Head of caudate nucleus (tissue), 42 donors: ENCODE measurements at places on chromosomes 7 and 10.

GRCh38 chr10:1205450-1206030, 149.4 kb downstream of the WDR37 start:
- no peak for DNase-seq

GRCh38 chr7:112987171-112987570, 99.5 kb downstream of the GPR85 start:
- DNase-seq = no peak

GRCh38 chr10:36301139-36301538, 659.0 kb upstream of the FZD8 start:
- no peak for DNase-seq

- no peak for DNase-seq
These were observed 7.6 kb downstream of the LZTS2 start for GRCh38 chr10:101007099-101007711.

GRCh38 chr7:69889338-69889975, 291.2 kb downstream of the AUTS2 start:
- no peak for DNase-seq

- no peak for DNase-seq
These were observed 35.3 kb upstream of the SRPK2 start for GRCh38 chr7:105423987-105424386.

GRCh38 chr10:125599194-125599593, 83.8 kb downstream of the TEX36 start:
- DNase-seq = no peak

DNA sequence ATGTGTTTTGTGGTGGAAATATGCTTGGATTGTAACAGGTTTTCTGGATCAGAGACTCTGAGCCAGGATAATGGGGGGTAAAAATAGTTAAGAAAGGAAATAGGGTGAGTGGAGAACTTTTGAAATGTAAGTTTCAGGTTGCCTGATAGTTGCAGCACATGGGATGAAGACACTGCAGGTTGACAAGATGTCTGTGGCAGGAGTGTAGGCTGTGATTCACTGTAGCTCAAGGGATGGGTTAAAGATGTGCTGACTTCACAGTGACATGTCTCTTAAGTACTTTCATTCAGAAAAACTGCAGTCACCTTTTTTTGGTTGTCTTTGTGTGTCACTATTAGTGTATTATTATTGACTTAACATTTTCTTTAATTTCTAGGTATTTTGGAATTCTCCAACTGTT, 63.5 kb upstream of the SLC39A12 start:
- no peak for DNase-seq

- no peak for DNase-seq
These were observed 1.5 kb upstream of the FERD3L start for GRCh38 chr7:19146699-19147098.

- DNase-seq = no peak
These were observed 507.8 kb downstream of the SORCS3 start for GRCh38 chr10:105148921-105149320.

GRCh38 chr10:89853781-89854191, 152.4 kb downstream of the KIF20B start:
- DNase-seq = no peak

- DNase-seq = no peak
These were observed 1.9 kb upstream of the AEBP1 start for GRCh38 chr7:44101966-44102845.

GRCh38 chr7:157573244-157573643, 236.4 kb downstream of the DNAJB6 start:
- DNase-seq = no peak

GRCh38 chr7:131616487-131617200, 60.2 kb upstream of the PODXL start:
- DNase-seq = no peak

DNA sequence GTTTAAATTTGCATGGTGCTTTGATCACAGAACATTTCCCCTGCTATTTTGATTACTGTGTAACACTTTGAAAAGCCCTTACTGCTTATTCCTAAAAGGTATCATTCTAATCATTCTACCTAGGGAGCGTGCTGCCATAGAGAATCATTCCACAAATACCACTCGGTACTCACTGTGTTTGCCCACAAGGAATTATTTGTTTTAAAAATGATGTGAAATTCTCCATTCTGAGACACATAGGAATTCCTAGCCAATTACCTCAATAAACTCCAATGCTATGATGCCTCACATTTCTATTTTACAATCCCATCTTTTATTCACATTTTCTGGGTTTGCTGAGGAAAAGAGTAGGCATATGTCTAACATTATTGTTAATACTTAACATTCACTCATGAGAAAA, 16.2 kb upstream of the TES start:
- no peak for DNase-seq

- DNase-seq = no peak
These were observed 5.2 kb downstream of the GOT1 start for GRCh38 chr10:99425204-99425603.

DNA sequence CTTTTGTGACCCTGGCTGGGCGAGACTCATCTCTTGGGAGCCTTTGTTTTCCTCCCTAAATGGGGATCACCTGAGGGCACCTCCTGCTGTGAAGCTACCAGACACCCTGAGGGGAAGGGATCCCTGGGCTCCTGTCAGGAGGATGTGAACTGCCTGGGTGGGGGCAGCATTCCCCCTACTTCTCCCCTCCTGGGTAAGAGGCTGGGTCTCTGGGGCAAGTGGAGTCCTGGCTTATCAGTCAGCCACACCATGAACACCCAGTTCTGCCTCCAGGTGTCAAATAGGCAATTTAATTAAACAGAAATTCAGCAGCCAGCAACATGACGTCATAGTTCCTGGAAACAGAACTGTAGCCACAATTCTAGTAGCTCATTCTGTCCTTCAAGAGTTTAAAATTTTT, 97.7 kb upstream of the RET start:
- DNase-seq = no peak

- DNase-seq = no peak
These were observed 11.6 kb upstream of the PRKCQ start for GRCh38 chr10:6591668-6592067.

GRCh38 chr7:141558544-141559183, 7.5 kb downstream of the AGK start:
- DNase-seq = no peak

DNA sequence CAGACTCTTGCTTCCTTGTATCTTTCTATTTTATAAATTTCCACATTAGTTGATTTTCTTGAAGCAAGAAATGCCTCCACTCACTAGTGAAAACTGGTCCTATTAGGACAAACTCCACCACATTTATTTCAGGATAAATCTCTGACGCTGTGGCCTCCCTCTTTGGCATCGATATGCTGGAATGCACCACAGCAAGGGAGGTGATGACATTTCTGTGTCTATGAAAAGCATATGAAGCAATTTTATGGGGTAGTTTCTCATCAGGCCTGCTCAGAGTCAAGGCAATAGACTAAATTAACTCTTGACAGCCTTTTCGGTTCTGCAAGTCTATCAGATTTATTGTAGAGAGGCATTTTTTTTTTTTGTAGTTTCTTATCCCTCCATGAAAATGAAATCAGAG, 304.4 kb downstream of the ZEB1 start:
- no peak for DNase-seq

GRCh38 chr7:2046581-2047565, 185.9 kb downstream of the MAD1L1 start:
- no peak for DNase-seq

DNA sequence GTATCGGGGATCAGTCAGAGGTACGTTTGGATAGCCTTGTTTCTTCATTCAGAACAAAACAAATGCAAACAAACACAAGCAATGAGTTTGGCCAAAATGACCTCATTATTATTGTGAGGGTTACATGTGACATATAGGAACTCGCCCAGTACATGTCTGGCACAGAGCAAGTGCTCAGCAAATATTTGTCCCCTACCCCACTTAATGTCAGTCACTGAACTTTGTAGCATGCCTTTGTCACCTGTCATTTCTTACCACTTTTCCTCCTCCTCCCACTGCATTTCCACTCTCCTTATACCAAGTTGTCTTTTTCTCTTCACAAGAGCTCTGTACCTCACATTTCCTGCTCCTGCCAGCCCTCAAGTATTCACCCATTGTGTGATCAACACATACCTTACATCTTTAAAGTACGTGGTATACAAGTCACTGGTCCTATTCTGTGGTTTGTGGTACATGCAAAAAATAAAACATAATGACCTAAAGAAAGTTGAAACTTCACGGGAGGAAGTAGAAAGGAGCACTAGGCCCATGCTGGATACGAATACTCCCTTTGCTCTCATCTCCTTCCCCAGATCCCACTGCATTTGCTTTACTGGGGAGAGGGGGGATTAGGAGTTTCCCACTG, 236.0 kb downstream of the INHBA start:
- no peak for DNase-seq

- DNase-seq = peak; percentile 42
These were observed 683 bp downstream of the INSIG1 start for GRCh38 chr7:155298288-155298833.
